GM12891 (cell line): ENCODE measurements at places on chromosomes 2 and 18.

- DNase-seq, result no peak
These were observed 39.6 kb downstream of the DOCK10 start for GRCh38 chr2:225002656-225003045.

DNA sequence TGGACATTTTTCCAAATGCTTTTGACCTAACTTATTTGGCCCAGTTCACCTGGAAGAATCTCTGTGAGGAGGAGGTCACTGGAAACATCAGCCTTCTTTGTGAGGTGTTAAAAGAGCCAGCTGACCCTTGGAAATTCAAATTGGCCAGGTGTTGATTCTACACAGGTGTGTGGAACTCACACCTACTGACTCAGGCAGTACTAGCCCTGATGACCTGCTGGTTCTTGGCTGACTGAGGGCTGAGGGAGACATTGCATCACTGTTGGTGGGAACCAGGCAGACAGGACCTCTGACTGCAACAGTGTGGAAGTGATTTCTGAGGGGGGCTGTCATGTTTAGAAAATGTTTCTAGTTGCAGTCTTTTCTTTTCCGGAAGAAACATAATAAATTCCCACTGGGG is 242.2 kb upstream of the LRRTM1 start:
- no peak for DNase-seq

- no peak for DNase-seq
These were observed 92.6 kb downstream of the ITGB1BP1 start for GRCh38 chr2:9330612-9331270.

DNA sequence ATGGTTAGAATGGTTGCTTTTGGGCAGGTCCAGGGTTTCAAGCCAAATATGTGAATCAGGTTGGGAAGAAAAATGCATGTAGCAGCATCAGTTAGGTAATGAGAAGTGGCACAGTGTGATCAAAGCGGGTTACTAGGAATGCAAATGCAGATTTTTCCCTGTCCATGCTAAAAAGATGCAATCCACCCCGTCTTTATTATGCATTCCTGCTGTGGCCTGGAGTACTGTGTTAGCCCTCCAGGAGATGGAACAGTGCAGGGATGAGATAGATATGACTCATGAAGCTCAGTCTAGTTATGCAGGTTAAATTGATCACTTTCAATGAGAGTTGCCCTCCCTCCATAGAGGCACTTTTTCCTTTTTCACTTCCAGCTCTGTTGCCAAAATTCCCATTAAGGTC is 283.8 kb downstream of the CTNNA2 start:
- no peak for DNase-seq

DNA sequence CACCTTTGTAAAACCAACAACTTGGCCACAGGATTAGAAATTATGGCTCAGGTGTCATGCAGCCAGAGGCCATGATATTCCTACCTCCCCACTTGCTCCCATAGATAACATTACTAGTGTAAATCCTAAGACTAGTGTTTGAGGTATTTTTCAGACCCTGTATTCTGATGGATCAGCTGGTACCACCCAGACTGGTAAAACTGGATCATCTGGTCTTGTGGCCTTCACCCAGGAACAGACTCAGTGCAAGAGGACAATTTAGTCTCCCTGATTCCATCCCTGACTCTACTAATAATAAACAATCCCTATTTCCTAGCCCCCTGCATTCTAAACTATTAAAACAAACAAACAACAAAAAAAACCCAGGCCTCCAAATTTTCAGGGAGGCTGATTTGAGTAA is 121.0 kb downstream of the ALPK2 start:
- no peak for DNase-seq

DNA sequence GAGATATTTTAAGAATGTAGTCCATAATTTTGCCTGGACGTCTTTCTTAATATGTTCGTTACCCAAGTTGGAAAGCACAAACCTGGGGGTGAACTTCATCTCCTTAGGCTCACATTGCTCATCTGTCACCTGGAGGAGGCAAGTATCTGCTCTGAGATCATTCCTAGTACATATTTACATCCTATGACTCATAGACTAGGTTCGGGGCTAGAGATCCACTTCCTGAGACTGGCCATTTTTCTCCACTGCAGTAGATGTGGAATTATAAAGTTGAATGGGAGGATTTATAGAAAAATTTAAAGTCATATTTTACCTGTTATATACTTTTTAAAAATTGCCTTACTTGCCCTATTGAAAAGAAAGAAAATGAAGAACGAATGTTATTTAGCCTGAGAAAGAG is 77.5 kb upstream of the PROKR1 start:
- DNase-seq, result no peak

DNA sequence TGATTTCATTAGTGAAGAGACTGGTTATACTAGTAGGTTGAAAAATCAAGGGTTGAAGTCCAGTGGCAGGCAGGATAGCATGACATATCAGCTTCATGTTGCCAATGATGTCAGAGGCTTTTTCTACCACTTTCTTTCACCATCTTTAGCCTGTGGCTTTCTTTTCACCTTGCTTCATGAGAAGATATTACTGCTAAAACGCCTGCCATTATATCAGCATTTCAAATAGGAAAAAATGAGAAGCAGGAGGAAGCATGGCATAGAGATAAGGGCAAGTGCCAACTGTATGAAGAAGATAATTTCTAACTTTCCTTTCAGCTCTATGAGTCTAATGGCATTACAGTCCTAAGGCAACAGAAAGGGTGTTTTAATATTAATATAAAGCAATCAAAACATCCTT is 270.2 kb upstream of the SYT4 start:
- no peak for DNase-seq

DNA sequence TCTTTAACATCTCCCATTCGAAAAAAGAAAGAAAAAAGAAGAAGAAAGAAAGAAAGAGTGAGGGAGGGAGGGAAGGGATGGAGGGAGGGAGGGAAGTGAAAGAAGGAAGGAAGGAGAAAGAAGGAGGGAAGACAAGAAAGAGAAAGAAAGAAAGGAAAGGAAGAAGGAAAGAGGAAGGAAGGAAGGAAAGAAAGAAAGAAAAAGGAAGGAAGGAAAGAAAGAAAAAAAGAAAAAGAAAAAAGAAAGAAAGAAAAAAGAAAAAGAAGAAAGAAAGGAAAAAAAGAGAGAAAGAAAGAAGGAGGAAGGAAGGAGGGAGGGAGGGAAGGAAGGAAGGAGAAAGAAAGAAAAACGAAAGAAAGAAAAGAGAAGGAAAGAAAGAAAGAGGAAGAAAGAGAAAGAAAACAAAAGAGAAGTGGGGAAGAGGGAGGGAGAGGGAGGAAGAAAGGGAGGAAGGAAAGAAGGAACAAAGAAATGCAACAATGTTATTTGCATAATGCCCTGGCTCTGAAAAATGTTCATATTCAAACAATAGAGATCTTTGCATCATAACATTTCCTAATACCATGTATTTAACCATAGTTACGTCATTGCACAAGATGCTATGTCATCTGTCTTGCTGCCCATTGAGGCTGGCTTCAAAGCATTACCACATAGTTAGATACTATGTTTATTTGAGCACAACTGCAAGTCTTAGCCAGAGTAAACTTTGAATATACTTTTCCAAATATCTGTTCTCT is 550.6 kb downstream of the DSC3 start:
- DNase-seq, result no peak

- DNase-seq, result no peak
These were observed 44.3 kb downstream of the MYCN start for GRCh38 chr2:15984368-15985255.

DNA sequence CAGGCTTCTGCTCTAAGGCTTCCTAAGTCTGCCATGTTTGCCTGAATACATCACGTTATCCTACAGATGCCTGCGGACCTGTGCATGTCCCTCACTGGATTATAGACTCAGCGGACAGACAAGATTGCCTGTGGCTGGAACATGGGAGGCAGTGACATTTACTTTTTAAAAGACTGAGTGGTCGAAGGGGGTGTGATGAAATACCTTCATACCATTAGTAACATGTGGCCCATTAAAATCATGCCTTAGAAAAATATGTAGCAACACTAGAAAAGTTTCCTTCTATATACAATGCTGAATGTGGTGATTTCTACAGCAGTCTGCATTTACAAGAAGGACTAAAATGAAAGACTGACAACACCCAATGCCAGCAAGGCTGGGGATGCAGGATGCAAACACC is 154.4 kb downstream of the ASB1 start:
- DNase-seq, result no peak

DNA sequence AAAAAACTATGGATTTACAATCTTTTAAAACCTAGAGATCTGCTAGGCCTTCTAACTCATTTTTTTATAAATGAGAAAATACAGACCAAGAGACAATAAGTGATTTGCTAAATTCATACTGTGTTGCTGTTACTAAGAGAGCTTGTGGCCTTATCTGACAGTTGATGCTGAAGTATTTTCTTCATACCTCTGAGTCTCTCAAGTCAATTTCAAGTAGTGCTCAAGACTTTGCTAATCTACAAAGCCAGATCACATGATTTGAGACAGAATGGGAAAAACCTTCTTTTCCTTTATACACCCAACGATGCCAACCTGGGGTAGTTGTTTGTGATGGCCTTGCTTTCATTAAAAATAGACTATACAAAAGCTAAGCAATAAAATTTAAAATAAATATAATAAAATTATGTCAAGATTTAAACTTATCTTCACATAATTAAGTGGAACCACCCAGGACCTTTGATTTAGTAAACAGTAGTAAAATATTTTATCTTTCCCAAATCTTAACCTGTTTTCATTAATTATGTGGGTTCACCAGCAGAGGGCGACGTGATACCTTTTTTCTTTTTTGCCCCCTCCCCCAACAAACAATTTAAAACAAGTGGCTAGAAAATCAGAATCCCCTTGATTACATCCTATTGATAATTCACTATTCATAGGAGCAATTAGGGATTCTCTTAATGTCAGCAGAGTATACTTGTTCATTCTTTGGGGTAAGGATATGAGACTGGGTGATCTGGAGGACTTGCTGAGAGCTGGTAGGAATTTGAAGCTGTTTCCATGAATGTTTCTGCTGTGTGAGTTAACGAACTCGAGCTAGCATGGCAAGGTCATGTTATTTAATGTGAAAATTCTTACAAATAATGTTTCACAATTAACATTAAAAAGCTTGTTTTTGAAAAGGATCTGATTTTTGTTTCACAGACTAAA is 49.6 kb upstream of the SLC5A7 start:
- DNase-seq, result no peak

DNA sequence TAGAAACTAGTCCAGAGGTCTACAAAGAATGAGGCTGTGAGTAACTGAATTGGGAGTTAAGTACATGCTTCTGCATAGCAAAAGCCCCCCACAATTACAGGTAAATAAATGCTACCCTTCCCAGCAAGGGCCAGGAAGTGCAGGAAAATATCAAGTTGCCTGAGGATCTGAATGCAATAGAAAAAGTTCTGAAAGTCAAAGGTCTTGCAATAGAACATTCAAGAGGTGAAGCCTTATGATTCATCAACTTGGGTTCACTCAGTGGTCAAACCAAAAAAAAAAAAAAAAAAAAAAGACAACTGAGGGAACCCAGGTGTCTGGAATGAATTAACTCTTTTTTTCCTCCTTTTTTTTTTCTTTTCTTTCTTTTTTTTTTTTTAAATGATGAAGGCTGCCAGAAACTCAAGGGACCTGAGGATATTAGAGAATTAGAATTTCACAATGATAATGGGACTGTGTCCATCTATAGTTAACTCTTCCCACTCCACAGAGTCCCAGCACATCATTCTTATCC is 42.9 kb upstream of the RFX8 start:
- no peak for DNase-seq

GRCh38 chr2:53210538-53210937 is 557.1 kb upstream of the CHAC2 start:
- no peak for DNase-seq
